ENCODE measurements at places on chromosomes 11 and 22. TPM values are rescaled to one million over a fixed set of nuclear protein-coding genes. Genes with fewer than 3 reads are reported as not detected.

Gene SLC17A6
- total RNA-seq: 1.6 TPM

DNA sequence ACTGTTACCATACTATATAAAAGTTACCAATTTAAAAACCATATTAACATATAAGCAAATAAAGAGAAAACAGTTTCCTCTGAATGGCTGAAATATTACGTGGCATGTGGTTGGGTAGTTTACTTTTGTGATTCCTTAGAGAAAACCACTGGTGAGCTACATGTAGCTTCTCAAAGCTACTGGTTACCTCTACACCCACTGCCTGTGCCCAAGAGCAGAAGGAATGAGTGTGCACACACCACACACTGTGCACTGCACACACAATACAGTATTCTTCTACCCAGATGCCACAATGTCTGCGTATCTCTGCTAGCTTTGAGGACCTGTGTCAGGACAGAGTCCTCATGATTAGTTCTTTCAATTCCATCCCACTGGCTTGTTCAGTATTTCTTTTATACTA lies 25.5 kb upstream of the YPEL1 start:
- DNase-seq: no peak
- H3K4me1 ChIP-seq: no peaks in the 10 kb centered on the region
- peaks cover 39% of the 10 kb centered on the region for H3K36me3 ChIP-seq
- no peaks in the 10 kb centered on the region for H3K27me3 ChIP-seq

Gene THOC5
- 61.5 TPM for total RNA-seq

DNA sequence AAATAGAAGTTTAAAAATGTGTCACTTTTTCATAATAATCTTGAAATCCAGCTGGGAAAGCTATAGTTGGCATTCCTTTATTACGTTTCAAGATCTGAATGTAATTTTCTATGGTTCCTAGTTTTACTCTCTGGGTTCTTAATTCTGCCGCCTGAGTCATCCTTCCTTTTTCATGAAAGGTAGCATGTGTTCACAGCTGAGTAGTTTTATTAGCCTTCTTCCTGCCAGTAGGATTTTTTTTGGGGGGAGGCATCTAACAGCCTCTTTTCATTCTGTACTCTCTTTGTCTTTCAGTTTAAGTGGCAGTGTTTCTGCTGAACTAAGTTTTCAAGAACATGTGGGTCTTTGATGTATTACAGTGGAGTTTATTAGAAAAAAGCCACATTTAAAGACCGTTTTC lies 36.5 kb downstream of the OR2AG2 start:
- H3K27ac ChIP-seq: no peak overlapping the region
- no peak for DNase-seq
- no peaks in the 10 kb centered on the region for H3K36me3 ChIP-seq
- no peak overlapping the region for H3K4me3 ChIP-seq
- H3K4me1 ChIP-seq: no peaks in the 10 kb centered on the region
- H3K27me3 ChIP-seq: no peaks in the 10 kb centered on the region

Gene GRIK4
- total RNA-seq: 2.4 TPM

Gene SCUBE2
- total RNA-seq: 1.2 TPM

Gene TSKU
- total RNA-seq: 22.8 TPM

DNA sequence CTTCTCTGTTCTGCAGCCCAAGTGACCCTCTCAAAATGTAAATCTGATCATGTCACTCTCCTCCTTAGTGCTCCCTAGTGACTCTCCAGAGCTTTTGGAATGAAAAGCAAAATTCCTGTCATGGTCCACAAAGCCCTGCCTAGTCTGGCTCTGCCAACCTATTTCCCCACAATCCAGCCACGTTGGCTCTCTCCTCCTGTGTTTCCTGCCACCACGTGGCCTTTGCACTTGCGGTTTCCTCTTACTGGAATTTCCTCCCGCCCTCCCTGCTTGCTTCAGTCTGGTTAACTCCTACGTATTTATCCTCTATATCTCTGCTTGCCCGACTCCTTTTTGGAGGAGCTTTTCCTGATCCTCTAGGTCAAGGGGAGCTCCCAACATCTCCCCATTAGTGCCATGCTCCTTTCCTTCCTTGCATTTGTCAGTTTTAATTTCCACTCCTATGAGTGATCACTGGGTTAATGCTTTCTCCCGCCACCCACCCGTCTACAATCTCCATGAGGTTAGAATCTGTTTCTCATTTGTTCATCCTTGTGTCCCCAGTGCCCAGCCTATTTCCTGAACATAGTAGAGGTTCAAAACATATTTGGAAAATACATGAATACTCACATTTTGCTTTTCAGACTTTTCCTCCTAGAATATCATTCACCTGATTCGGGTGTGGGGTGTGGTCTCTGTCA lies 11.5 kb downstream of the NNMT start:
- no peaks in the 10 kb centered on the region for H3K27me3 ChIP-seq
- no peak for DNase-seq
- no peaks in the 10 kb centered on the region for H3K36me3 ChIP-seq
- no peak overlapping the region for H3K4me3 ChIP-seq

DNA sequence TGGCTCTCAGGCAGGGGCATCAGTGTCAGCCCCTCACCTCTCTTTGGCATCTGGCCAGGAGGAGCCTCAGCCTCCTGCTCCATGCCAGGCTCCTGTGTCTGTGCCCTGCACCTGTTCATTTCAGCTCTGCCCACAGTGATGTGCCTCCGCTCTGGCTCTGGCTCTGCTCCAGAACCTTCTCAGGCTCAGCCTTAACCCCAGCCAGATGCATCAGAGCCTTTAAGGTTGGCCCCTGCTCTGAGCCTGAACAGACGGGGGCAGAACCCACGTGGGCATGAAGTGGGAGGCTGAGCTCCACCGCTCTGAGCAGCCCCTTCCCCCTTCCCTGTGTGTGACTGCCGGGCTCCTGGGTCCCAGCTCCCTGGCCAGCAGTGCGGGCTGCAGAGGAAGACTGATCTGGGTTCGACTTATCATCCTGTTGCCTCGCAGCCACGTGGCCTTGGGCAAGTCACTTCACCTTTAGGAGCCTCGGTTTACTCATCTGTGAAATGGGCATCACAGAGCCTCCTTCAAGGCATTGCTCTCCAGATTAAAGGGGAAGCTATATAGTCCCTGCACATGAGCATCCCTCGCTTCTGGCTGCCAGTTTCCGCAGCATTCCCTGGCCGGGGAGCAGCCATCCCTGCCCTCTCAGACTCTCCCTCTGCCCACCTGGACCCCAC lies 44.7 kb upstream of the RTL6 start:
- no peaks in the 10 kb centered on the region for H3K27me3 ChIP-seq
- no peak overlapping the region for H3K27ac ChIP-seq
- no peak overlapping the region for H3K4me3 ChIP-seq
- peaks cover 6% of the 10 kb centered on the region for H3K4me1 ChIP-seq
- DNase-seq: no peak

Gene CNTN5
- 0.25 TPM for total RNA-seq

- no peak overlapping the region for H3K27ac ChIP-seq
- peaks cover 12% of the 10 kb centered on the region for H3K4me1 ChIP-seq
- H3K36me3 ChIP-seq: 0 out of 2 replicates have a peak, but pooled peaks cover 16% of the 10 kb centered on the region
- H3K27me3 ChIP-seq: no peaks in the 10 kb centered on the region
Measured at GRCh38 chr11:65606876-65607613, 7.0 kb downstream of the MAP3K11 start.

GRCh38 chr11:9901943-9902342 lies 238.1 kb downstream of the SWAP70 start:
- no peak overlapping the region for H3K27ac ChIP-seq
- no peaks in the 10 kb centered on the region for H3K36me3 ChIP-seq
- H3K27me3 ChIP-seq: no peaks in the 10 kb centered on the region
- H3K4me3 ChIP-seq: no peak overlapping the region

Gene ROM1
- total RNA-seq: 2.2 TPM

Gene SCGB1D2
- total RNA-seq: not detected

Gene OR8G1
- total RNA-seq: not detected

- no peak overlapping the region for H3K27ac ChIP-seq
- H3K27me3 ChIP-seq: no peaks in the 10 kb centered on the region
- H3K36me3 ChIP-seq: peaks cover 11% of the 10 kb centered on the region
- no peaks in the 10 kb centered on the region for H3K4me1 ChIP-seq
Measured at GRCh38 chr22:31398231-31398630, 1.2 kb upstream of the DRG1 start.

- no peaks in the 10 kb centered on the region for H3K36me3 ChIP-seq
- H3K27me3 ChIP-seq: no peaks in the 10 kb centered on the region
- DNase-seq: no peak
- H3K27ac ChIP-seq: no peak overlapping the region
- H3K4me3 ChIP-seq: no peak overlapping the region
Measured at GRCh38 chr11:32379719-32380118, 55.6 kb downstream of the WT1 start.

DNA sequence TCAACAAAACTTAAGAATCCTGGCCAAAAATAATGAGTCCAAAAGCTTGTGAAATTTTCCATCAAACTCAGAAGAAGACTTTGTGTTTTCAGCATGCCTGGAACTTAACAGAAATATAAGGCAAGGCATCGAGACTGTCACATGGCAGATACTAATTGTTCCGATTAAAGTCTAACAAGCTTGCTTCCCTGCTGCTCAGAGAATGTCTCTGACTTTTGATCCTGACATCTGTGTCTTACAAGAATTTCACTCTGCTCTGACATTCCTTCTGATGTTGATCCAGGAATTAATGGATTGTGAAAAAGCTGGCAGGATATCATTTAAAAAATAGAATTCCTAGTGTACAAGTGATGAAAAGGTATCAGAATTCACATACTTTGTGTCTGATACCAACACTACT lies 170.2 kb downstream of the DCDC1 start:
- no peaks in the 10 kb centered on the region for H3K27me3 ChIP-seq
- H3K27ac ChIP-seq: no peak overlapping the region
- no peak for DNase-seq
- no peaks in the 10 kb centered on the region for H3K36me3 ChIP-seq
- H3K4me1 ChIP-seq: no peaks in the 10 kb centered on the region
- H3K4me3 ChIP-seq: no peak overlapping the region

DNA sequence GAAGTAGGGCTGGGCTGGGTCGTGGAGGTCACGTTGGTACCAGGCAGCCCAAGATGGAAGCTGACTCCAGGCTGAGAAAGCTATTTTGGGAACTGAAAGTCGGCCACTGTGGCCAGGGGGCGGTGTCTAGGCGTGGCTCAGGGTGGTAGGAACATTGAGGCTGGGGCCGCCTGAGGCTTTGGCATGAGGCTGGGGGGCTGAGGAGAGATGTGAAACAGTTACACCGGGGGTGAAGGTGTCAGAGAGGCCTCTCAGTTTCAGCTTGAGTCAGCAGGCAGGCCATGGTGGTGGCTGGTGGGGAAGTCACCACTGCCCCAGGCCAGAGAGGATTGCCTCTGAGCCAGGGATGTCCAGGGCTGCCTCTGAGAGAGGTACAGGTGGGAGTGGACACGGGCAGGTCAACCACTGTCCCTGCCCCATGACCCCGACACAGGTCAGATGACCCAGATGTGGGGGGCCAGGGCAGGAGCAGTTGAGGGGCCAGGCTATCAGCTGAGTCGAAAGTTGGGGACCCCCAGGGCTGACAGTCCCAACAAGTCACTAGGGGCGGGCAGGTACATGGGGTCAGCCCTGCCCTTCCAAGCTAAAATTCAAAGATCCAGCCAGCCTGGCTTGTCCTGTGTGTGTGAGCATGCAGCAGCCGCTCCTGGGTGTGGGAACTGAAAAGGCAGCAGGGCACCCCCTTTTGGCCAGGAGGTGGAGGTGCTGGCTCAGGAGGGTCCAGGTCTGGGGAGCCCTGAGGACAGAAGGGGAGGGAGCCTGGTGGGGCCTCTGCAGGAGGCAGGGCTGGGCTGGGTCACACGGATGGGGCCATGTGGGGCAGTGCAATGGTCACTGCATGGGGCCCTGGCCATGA lies 7.2 kb downstream of the KCNK7 start:
- no peak overlapping the region for H3K4me3 ChIP-seq
- H3K27ac ChIP-seq: no peak overlapping the region
- DNase-seq: no peak
- no peaks in the 10 kb centered on the region for H3K36me3 ChIP-seq
